Heart left ventricle (tissue), 16 donors: ENCODE measurements at places on chromosomes 4 and X.

GRCh38 chrX:115344885-115345614 is 55.5 kb downstream of the LUZP4 start:
- DNase-seq = peak; percentile 83

DNA sequence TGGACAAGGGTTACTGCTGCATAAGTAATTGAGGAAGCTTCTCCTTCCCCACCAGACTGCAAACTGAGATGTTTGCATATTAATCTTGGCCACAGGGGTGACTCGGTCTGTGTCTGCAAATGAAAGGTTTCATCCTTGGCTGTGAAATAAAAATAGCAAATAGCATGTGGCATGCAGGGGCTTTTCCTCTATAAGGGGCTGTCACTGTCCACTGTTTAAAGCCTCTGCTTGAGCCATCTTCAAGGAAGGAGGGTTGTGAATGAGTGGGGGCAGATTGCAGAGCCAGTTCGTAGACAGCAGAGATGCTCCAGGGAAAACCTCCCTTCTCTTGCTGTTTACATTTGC is 33.3 kb downstream of the TMSB4X start:
- no peak for DNase-seq

DNA sequence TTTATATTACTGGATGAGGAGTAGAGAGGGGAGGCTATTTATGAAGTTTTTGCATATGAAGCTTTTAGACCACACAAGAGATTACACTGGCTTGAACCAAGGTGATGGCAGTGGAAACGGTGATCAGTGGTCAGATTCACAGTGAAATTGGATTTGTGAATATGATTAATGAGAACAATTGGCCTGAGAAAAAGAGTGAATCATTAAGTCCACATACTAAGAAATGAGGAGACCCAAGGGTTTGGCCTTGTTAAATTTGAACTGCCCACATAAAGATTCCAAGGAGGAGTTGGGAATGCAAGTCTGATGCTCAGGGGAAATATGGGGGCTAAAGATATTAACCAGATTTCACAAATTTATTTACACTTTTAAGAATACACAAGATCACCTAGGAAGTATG is 155.3 kb upstream of the ADGRL3 start:
- no peak for DNase-seq

DNA sequence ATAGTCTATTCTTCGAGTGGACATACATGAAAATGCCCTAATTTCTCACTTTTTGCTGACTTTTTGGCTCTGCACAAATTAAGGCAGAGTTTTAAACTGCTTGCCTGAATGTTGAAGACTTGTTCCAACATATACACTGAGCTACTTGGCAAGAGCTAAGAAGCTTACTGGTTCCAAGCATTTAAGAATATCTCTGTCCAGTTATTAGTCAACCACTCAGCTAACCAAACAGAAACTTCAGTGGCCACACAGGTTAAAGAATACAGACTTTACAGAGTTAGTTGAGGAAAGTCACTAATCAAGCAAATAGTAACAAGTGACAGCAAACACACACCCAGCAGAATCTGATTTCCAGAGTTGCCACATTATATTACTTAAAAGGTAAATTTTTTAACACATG is 35.5 kb downstream of the AMER1 start:
- DNase-seq = no peak

- no peak for DNase-seq
These were observed 48.9 kb downstream of the SPATA18 start for GRCh38 chr4:52099860-52100461.

DNA sequence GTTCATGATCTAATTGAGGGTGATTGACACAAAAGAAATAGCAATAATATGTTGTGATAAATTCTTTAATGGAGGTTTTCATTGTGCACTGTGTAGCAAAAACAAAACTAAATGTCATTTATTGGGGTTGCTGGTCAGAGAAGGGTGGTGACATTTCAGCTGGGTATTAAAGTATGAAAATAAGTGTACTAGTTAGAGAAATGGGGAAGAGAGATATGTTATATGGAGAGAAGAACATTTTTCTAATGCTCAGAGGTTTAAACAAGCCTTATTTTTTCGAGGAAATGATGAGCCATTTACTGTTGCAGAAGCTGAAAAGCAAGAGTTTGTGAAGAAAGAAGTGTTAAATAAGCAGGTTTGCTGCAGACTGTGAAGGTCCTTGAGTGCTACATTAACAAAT is 142.7 kb upstream of the PAQR3 start:
- no peak for DNase-seq

- no peak for DNase-seq
These were observed 68.1 kb upstream of the ZMAT1 start for GRCh38 chrX:101999644-102000539.

GRCh38 chr4:149973181-149973580 is 105.1 kb upstream of the DCLK2 start:
- DNase-seq = no peak

- DNase-seq = no peak
These were observed 6.6 kb downstream of the TLL1 start for GRCh38 chr4:165879641-165880040.

- DNase-seq = peak; percentile 34
These were observed 27.4 kb downstream of the CBLL2 start for GRCh38 chrX:22300130-22300529.

DNA sequence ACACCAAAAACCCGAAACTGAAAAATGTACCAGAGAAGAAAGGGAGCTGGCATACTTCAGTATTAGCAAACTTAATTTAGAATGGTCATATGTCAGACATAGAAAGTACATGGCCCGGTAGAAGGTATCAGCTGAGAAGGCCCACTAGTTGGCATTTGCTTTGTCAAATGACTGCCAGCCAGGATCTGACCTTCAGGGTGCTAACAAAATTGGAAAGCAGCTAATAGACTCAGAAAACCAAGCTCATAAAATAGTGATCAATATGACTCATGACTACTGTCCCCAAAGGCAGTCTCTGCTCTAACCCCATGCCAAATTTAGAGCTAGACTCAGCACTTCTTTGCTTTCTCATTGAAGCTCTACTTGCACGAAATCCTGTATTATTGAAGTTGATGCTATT is 342.7 kb downstream of the PDGFC start:
- no peak for DNase-seq

DNA sequence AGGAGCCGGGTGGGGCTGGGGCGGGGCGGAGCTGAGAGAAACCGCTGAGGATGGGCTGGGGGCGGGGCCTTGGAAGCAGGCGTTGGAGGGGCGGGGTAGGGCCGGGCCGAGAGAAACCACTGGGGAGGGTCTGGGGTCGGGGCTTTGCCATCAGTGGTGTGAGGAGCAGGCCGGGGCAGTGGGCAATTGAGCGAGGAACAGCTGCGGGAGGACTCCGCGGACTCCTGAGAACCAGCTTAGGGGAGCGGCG is 1.3 kb upstream of the EOLA2 start:
- DNase-seq = no peak

DNA sequence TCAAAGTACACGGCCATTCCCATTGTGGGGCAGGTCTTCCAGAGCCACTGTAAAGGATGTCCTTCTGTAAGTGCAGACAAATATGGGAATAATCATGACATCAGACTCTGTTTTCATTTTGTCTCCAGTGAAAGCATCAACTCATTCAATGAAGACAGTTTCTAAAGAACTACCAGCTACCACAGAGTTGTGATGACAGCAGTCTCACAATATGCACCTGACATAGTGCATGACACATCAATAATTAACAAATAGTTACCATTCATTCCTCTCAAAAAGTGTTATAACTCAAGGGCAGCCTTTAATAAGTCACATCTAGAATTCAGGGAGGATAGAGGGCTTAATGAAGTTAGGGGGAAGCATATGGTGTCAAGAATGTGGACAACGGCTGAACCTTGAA is 20.2 kb downstream of the MTTP start:
- DNase-seq = no peak

- DNase-seq = no peak
These were observed 122.4 kb upstream of the PGRMC2 start for GRCh38 chr4:128410037-128410436.

DNA sequence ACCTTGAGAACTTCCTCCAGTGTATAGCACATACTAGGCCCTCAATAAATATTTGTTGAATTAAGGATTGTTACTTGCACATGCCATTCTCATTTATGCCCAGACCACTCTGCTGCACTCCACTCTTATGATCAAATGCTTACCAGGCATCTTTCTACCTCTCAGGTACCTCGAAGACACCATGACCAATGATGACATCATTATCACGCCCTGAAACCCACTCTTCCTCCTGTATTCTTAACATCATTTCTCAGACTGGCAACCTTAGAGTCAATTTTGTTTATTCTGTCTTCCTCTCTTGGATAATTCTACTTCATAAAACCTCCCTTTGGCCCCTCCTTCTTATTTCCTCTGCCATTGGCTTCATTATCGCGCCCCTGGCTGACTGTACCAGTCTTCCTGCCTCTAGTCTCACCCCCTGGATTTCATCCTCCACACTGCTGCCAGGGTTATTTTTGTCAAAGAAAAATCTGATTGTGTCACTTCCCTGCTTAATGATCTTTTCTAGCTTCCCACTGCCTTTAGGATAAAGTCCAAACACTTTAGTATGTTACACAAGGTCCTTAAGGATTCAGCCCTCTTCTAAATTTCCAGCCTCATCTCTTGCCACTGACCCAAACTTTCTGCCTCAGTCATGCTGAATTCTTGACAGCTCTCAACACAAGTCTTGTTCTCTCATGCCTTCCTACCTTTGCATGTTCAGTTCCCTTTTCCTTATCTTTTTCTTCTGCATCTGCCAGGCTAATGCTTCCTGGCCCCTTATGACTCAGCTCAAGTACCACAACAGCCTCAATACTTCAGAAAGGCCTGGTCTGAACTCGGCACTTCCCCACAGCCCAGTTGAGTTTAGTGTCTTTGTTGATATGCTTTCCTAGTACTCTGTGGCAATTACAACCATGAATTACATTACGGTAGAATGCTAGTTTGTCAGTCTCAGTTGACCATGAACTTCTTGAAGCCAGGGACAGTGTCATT is 45.8 kb downstream of the HDAC8 start:
- no peak for DNase-seq

GRCh38 chr4:153506341-153507309 is 40.5 kb downstream of the TMEM131L start:
- no peak for DNase-seq

DNA sequence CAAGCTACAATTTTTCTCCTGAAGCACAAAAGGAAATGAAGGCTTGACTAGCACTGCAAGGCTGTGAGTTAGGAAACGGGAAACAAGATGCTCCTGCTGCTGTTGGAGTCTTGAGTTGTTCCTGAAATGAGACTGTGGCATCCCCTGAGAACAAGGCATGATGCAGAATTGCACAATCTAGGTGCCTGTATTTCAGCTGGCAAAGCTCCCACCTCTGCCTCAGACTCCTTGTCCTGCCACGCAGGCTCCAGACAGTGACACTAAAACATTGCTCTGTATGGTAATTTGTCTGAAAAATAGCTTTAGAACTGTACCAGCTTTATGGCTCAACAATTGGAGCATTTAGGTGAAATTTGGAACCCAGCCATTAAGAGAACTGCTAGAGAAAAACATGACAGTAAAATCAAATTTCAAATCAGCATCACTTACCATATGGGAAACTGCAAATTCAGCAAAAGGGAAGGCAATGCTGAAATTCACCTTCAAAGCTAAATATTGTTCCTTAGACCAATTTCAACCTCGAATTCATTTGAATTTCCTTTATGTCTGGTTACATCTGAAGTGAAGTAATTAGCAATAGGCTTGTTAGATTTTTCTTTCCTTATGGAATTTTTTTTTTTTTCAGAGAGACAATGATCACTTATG is 103.4 kb downstream of the MFAP3L start:
- DNase-seq = no peak

DNA sequence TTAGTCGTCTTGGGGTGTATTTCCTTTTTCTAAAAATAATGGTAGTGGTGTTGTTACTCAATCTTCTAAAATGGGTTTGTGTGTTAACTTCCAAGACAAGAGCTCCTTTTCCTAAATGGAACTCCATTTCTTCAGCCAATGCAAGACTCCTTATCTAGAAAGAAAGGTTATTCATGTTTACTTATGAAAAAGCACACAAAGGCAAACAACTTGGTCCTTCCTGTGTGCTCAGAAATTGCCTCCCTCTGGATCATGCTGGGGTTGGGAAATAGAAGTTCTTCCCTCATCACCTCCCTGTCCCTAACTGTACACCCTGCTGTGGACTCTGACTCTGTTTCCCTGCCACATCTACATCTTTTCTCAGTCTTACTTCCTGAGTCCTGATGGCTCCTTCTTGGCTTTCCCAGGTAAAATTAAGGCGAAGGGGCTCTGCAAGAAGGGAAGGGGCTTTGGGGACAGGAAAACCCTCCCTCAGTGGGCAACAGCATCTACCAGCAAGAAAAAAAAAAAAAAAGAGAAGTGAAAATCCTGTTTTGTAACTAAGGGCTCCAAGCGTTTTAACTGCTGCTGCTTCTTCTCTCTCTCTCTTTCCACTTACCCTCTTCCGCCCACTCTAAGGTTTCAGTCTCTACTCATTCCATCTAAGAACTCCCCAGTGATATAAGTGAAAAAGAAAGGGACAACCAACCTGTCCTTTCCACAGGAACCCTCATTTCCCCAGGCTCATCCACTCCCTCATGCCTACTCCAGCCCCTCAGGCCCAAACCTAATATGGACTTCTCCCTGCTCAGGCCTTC is 19.8 kb upstream of the TASL start:
- no peak for DNase-seq

DNA sequence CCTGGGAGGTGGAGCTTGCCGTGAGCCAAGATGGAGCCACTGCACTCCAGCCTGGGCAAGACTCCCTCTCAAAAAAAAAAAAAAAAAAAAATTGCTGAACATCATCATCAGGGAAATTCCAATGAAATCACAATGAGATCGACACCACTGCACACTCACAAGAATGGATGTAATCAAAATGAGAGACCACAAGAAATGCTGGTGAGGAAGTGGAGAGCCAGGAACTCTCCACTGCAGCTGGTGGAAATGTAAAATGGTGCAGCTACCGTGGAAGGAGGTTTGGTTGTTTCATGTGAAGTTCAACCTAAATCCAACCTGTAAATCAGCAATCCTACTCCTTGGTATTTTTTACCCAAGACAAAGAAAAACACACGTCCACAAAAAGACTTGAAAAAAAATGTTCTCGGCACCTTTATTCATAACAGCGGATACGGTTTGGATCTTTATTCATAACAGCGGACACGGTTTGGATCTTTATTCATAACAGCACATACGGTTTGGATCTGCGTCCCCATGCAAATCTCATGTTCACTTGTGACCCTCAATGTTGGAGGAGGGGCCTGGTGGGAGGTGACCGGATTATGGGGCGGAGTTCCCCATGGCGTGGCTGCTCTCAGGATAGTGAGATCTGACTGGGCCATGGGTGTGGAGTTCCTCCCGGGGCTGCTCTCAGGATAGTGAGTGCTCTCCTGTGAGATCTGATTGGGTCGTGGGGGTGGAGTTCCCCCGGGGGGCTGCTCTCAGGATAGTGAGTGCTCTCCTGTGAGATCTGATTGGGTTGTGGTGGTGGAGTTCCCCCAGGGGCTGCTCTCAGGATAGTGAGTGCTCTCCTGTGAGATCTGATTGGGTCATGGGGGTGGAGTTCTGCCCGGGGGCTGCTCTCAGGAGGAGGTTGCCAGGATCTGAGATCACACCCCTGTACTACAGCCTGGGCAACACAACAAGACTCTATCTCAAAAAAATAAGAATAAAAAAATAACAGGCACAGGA is 7.7 kb downstream of the GAK start:
- DNase-seq = no peak
